Activated CD8-positive, alpha-beta memory T cell treated with anti-CD3 and anti-CD28 coated beads for 4 hours (primary cell): ENCODE measurements at places on chromosomes 11 and 22.

DNA sequence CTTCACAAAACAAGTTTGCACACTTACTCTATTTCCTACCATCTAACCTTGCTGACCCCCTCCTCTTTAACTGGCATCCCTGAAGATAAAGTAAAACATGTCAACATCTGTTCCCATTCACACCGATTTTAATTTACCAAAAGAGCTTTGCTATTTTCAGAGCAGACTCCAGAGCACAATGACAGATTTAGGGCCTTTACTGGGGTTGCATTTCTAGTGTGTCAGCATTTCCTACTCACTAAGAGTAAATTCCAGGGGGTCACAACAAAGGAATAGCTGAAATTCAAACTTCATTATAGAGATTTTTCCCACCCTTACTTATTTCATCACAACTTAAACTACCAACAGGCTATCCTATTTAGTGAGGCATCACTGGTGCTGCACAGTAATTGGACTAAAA, 60.8 kb downstream of the SOX6 start:
- no peak for DNase-seq

- no peak for DNase-seq
Measured at GRCh38 chr22:46967445-46968358, 205.3 kb downstream of the TBC1D22A start.

DNA sequence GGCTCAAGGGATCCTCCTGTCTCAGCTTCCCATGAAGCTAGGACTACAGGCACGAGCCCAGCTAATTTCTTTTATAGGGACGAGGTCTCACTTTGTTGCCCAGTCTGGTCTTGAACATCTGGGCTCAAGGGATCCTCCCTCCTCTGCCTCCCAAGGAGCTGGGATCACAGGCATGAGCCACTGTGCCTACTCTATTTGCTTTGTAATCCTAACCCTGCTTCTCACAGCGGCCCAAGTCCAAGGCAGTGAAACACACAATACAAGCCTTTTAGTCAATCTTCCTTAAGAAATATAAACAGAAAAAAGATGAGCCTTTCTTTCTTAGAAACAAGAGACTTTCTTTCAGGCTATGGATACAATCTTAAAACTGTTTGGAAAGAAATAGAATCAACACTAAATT, 115.2 kb upstream of the SORL1-AS1 start:
- DNase-seq: no peak

DNA sequence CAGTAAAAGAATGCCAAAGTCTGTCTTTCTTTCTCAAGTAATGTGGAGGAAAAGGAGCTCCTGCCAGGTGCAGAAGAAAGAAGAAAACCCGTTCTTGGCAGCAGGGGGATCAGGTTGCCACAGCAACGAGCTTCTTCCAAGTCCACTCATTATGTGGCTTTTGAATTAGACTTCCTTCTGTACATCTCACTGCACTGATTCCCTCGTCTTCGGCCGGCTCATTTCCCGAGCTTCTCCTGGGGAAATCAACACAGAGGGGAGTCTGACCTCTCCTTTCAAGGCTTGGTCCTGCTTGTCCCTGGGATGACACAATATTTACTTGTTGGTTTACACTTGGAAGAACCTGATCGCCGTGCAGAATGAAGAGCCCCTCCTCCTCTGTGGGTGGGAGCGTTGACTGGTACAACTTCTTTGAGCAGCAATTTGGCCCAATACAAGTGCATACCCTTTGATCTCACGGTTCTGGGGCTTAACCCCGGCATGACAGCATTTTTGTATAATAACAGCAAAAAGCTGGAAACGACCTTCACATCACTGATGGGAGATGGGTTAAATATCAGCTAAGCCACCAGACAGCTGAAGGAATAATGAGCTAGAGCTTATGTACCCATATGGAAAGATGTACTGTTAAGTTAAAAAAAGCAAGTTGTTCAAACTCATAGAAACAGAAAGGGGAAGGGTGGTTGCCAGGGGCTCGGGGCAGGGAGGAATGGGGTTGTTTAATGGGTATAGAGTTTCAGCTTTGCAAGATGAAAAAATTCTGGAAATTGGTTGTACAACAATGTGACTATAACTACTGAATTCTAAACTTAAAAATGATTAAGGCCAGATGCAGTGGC, 35.4 kb downstream of the MCHR1 start:
- no peak for DNase-seq

DNA sequence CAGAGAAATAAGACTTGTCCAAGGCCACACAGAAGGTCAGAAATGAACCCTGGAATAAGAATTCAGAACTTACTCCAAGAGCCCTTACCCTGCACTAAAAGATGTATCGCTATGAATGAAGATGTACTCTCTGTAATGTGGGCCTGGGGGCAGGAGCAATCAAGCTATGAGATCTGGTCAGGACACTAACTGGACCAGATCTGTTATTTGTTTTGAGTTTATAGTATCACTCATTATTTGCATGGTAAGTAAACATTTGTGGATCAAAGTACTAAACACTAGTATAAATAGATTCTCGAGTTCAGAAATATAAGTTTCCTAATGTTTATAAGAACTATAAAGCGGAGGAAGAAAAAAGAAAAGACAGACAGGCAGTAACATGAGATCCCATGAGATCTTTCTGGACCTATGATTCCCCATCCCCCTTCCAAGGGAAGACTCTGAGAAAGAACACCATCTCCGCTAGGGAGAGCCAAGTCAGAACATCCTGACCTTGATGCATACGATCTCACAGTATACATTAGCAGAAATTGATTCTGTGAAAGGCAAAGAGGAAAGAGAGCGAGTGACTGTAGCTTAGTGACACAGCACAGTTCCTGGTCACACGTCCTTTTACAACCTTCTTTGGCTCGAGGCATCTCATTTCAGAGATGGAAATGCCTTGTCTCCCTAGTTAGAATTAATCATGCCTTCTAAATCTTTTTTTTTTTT, 71.2 kb downstream of the USP35 start:
- no peak for DNase-seq

GRCh38 chr11:120108154-120108784, 29.6 kb downstream of the TRIM29 start:
- DNase-seq: peak; percentile 14

- no peak for DNase-seq
Measured at GRCh38 chr11:69572233-69572860, 68.6 kb upstream of the CCND1 start.

DNA sequence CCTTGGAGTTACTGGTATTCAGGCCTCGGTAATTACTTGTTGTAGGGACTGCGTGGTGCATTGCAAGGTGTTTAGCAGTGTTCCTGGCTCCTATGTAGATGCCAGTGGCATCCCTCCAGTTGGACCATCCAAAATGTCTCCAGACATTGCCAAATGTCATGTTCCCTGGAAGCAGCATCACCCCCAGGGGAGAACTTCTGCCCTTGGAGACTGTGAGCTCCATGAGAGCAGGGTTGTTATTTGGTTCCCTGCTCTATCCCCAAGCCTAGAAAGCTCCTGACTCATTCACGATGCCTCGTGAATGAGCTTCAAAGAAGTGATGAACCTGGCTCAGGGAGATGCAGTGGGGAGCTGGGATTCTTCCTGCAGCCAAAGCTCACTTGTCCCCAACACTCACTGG, 4.8 kb upstream of the CD248 start:
- no peak for DNase-seq

- no peak for DNase-seq
Measured at GRCh38 chr11:65865550-65866172, 5.4 kb downstream of the MUS81 start.

- DNase-seq: no peak
Measured at GRCh38 chr11:46505741-46506482, 87.9 kb downstream of the AMBRA1 start.

DNA sequence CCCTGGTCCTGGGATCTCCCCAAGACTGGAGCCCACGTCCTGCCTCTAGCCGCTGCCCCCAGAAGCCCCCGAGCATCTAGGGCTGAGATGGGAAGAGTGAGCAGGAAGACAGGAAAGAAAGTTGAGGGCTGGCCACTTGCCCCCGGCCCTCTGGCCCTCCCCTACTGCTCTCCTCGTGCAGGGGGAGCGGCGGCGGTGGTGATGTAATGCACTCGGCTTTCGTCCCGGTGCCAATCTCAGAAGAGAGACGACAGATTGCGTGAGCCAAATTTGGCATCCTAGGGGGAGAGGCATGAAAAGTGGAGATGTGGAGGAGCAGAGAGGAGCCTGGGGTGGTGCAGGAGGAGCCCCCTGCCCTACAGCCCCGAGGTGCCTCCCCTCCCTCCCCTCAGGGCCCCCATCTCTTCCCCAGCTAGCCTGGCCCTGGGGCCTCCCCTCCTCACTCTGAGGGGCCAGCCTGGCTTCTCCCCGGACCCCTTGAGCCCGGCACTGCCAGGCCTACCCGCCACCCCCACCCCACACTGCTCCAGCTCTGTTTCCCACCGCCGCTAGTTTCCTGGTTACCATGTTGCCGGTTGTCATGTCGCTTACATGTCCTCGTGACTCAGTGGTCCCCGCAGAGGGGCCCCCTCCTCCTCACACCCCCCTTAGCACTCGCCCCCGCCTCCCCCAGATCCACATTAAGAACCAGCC, 2.5 kb downstream of the KCNJ4 start:
- DNase-seq: no peak

DNA sequence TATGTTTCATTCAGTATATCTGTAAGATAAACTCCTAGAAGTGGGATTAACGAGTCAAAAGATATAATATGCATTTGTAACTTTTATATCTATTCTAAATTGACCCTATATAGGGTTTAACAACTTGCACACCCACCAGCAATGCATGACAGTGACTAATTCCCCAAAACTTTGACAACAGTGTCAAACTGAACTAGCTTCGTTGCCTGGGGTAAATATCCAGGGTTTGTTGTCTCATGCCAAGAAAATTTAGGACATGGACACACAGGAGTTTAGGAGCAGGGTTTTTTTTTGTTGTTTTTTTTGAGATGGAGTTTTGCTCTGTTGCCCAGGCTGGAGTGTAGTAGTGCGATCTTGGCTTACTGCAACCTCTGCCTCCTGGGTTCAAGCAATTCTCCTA, 5.1 kb downstream of the SNU13 start:
- no peak for DNase-seq

DNA sequence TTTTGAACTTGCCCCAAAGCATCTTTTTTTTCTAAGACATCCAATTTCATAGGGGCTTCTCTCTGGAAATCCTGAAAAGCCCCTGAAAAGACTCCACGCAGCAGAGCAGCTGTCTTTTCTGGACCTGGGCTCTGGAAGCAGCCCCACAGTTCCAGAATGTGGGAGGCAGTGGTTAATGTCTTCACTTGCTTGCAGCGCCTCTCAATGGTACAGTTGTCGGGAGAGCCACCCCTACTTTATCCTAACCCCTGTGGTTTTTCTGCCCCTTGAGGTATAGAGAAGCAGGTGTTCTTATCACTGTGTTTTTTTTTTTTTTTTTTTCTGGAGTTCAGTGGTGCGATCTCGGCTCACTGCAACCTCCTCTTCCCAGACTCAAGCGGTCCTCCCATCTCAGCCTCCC, 83.4 kb upstream of the SORL1-AS1 start:
- no peak for DNase-seq

DNA sequence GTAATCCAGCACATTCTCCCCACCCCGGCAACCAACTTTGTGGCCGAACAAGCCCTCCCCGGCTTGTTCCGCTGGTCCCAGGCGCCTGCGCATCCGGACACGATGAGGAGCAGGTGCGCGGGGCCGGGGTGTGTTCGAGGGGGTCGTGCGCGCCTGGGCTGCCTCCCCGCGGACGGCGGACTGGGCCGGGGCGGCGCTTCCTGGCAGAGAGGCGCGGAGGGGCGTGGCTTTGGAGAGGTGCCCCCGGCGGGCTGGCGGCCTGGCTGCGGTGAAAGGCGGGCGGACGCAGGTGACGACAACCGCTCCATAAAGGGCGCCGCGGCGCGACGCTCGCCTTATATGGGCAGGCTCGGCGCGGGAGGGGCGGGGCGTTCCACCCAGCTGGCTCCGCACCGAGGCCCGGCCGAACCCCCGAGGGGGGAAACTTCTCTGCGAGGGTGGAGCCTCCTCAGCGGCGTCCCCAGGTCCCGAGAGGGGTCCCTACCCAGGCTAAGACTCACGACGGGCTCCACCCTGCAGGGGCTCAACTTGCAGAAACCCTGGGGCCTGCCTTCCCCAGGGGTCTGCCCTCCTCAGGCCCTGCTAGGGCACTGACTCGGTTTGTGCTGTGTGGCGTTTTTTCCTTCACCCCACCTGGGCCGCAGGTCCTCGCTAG, 26.4 kb downstream of the TXN2 start:
- DNase-seq: peak; percentile 88

DNA sequence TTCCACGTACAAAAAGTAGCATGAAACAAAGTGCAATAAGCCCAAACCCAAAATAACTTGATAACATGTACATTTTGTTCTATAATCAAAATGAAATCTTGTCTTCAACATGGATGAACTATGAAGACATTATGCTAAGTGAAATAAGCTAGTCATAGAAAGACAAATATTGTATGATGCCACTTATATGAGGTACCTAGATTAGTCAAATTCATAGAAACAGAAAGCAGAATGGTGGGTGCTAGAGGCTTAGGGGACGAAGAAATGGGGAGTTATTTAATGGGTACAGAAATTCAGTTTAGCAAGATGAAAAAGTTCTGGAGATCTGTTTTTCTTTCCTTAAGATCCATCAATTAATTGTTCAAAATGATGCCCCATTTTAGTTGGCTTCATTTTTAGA, 7.5 kb downstream of the PGM2L1 start:
- no peak for DNase-seq

DNA sequence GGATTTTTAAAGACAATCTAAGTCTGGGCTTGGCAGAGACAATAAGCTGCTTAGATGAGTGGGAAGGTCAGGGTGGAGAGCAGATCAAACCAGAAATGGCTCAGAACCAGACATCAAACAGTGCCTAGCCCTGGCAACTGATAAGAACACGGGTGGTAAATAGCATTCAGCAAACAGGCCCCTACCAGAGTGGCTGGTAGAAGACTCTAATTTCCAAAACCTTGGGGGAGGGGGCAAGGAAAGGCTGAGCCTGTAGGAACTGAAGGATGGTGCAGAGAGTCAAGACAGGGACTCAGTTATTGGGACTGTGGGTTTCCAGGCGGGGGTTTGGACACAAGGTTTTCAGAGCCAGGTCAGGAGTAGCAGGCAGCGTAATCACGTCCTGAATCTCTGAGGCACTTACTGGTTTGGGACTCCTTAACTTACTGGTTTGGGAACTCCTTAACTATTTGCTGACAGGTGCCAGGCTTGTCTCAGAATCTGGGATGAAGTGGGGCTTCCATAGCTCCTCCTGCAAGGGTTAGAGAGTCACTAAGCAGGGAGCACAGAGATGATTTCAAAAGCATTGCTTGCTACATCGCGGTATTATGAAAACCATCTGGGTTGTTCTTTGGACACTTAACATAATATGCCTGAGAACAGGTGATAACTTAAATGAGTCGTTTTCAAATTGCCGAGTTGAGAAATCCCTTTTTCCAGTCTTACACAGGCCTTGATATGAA, 5.7 kb upstream of the ABTB2 start:
- no peak for DNase-seq

GRCh38 chr11:60939855-60940254, 12.1 kb downstream of the SLC15A3 start:
- no peak for DNase-seq

DNA sequence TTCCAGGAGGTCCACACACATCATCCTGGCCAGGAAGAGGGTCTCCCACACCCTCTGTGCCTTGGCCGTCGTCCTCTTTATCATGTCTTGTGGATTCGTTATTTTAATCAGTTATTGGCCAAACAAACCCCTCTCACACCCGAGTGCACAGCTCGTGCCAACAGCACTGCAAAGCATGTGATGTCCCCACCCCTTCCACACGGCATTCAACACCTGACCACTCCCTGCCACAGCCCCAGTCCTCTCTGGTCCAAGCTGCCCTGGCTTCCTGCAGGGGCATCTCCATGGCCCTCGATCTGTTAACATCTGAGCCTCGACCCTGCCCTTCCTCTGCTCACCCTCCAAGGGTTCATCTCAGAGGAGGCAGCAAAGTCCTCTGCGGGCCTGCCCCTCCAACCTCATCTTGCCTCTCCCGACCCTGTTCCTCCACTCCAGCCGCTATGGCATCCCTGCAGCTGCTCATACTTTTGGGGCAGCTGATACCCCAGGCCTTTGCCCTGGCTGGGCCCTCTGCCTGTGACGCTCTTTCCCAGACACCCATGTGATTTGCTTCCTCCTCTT, 14.0 kb downstream of the MYEOV start:
- no peak for DNase-seq
